ENCODE measurements at places on chromosomes 4 and X.

DNA sequence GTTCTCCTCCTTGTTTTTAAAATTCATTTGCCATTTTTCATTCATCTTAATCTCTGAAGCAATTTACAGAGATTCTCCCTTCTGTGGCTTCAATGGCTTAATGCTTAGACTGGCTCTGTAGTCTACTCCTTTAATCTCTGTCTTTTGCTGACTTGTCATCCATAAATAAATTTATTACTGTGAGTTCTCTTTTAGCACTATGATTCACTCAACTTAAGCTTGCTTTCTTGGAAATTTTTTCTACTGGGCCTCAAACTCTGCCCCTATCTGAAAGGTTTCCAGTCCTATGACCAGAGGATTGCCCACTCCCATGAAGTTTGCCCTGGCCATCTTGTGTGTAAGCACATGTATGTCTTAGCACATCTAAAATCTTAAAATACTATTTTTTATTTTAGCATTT is 251.1 kb downstream of the DCLK2 start:
- no peak for DNase-seq

GRCh38 chrX:97328853-97329390 is 445.2 kb downstream of the RPA4 start:
- no peak for DNase-seq

DNA sequence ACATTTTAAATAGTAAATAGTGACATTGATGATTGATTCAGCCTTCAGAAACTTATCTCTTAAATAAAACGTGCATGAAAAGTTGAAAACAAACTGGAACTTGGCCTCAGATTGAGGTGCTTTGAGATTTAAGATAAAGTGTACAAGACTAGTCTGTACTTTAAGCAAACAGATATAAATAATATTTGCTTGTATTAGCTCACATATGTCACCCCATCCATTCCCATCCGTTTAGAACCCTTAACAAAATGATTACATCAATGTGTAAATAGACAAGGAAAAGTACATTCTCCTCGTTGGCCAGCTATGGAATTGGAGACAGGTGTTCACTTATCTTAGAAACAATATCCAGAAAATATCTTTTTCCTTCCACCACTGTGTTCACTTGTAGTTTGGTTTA is 130.8 kb downstream of the BANK1 start:
- DNase-seq = no peak

GRCh38 chr4:36111172-36111571 is 133.1 kb downstream of the ARAP2 start:
- peak; percentile 68 for DNase-seq

GRCh38 chr4:123345137-123345934 is 51.3 kb upstream of the SPRY1 start:
- DNase-seq = no peak

- DNase-seq = no peak
Observed at GRCh38 chr4:43992552-43992951, 456.1 kb downstream of the KCTD8 start.

GRCh38 chrX:20479896-20480295 is 213.2 kb upstream of the RPS6KA3 start:
- DNase-seq = no peak

DNA sequence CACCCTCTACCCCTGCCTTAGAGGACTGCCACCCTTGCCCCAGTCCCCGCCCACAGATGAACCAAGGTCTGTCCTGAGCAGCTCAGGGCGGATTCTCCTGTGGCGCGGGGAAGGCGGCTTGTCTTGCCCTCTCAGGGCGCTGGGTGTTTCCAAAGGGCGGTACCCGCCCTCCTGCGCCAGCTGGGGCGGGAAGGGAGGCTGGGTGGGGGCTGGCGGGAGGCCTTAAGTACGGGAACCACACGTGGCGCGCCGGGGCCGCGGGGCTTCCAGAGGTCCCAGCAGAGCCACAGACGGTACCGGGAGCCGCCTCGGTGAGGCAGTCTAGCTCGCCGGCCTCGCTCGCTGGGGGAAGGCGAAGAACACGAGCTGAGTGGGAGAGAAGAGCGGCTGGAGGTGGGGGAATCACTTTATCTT is 361.1 kb downstream of the MID1IP1 start:
- DNase-seq = no peak

DNA sequence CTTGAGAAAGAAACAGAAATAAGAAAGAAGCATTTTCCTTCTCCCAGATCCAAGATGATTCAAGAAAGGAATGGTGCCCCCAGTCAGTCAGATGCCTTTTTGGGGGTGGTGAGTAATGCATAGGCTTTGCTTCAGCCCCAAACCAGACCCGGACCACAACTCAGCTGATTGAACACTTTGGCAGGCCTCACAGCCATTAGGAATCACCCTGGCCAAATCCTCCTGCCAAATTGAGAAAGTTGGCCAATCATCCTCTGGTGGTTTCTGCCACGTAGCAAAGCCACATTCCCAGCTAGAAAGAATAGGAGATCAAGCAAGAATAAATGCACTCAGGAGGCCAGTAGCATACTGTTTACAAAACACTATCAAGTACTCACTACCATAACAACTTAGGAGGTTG is 33.7 kb downstream of the FRMD7 start:
- DNase-seq = no peak

- DNase-seq = peak; percentile 91
Observed at GRCh38 chrX:16838202-16839066, 31.7 kb downstream of the RBBP7 start.

GRCh38 chr4:96599752-96600151 is 759.9 kb downstream of the PDHA2 start:
- no peak for DNase-seq

GRCh38 chr4:140296335-140297220 is 76.9 kb upstream of the SCOC start:
- peak; percentile 79 for DNase-seq

DNA sequence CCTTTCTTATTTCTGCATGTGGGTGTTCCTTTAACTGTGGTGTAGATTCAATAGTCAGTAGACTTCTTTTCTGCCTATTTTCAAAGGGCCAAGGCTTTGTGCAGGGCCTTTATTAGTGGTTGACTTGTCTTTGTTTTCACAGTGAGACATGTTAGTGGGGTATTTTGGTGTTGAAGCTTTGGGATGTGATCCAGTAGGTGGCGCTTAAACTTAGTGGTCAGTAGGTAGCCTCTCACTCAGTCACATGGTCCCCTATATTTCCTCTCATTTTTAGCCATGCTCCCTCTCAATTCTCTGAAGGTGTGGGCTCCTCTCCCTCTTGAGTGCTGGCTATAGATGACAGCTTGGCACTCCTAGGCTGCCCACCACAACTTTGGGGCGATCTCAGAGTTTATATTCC is 23.4 kb upstream of the SLC10A7 start:
- peak; percentile 66 for DNase-seq

All from choroid plexus epithelial cell (primary cell).